ENCODE measurements at places on chromosomes 7 and 10.

GRCh38 chr7:34081935-34082334 lies 176.6 kb downstream of the BMPER start:
- no peak for DNase-seq

- no peak for DNase-seq
Observed at GRCh38 chr7:28905464-28905863, 52.7 kb downstream of the TRIL start.

GRCh38 chr7:5491251-5492019 lies 67.8 kb upstream of the TNRC18 start:
- DNase-seq, result no peak

DNA sequence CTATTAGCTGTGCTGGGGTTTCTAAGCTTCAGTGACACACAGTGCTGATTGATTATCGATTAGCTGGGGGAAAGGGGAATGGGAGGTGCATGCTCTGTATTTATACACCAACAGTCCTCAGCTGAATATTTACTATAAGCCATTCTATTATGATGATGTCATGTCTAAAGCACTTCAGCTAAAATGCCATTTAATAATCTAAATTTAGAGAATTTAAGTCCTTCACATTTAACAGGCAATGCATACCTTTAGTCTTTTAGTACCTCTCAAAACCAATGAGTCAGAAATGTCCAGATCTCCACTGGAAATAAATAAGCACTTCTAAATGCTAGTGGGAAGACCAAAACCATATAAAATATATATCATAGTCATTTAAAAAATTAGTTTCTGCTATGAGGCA lies 24.6 kb downstream of the RPP38 start:
- DNase-seq, result no peak

DNA sequence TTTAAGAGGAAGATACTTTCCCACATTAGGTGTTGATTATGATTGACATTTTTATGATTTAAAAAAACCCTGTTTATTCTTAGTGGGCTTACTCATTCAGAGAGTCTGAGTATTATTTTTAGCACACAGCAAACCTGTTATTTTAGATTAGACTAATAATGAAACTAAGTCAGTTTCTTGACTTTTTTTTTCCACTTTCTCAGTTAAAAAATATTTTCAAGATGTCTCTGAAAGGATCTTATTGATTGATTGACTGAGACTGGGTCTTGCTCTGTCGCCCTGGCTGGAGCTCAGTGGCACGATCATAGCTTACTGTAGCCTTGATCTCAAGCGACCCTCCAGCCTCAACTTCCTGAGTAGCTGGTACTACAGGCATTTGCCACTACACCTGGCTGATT lies 20.4 kb upstream of the INPP5F start:
- no peak for DNase-seq

DNA sequence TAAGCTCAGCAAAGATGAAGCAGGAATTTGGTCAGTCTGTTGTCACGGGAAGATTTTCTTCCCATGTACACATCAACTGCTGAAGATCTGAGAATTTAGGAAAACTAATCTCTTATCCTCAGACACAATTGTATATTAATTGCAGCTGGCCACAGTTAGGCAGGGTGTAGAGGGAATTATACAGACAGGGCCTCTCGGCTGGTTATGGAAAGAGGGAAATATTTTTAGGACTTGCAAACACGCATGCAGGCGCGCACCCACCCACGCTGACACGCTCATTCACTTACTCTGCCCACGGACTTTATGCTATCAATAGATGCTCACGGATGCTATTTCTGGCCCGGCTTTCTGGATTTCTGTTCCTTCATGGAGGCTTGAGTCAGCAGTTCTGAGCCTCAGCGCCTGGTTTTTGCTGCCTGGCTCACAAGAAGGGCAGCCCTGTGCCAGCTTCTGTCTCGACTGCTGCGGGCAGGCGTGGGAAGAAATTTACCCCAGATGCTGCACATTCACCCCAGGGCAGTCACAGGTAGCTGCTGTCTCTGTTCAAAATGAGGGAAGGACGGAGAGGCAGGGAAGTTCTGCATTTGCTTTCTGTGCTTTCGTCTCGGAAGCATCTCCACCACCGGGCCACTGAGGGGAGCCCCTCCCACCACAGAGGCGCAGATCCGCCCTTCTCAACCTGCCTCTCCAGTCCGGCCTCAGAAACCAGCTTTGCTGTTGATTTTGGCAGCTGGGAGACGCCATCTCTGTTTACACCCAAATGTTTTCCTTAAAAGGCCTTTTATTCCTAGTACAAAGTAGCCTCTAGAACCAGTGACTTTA lies 116.3 kb upstream of the BTBD16 start:
- no peak for DNase-seq

DNA sequence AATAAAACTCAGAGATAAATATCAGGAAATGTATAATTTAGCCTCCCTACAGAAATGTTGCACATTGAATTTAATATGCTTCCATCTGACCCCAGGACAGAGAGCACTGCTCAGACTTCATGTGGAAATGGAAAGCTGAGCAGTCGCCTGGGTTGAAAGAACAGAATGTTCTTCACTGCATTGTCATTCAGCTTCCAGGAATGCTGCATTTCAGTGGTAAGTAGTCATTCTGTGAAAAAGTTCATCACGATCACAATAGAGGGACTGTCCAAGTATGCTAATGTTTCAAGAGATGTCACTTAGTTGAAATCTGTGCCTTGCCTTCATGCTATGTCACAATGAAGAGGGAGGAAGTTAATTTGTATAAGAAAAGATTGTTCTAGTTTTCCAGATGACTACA lies 147.3 kb downstream of the NRCAM start:
- no peak for DNase-seq

DNA sequence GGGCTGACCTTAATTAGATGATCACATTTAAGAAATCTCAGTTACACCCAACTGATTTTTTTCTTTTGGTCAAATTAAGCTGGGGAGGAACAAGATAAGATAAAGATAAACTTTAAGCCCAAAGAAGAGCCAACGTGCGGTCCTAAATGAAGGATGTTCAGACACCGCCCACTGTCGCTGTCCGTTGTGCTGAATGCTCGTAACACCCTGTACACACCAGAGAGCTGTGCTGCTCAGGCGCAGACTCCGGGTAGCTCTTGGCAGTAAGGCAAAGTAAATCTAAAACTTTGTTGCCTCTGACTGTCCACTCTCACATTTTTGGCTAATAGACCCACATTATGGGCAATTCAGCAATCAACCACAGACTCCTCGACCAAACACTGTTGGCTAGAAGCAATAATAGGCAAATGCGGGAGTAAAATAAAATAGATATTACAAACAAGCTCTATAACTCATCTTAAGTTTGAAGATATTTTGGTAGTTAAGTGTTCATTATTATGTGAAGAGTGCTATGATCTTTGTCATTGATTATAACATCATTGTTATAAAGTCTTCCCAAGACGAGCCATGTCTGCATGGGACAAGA lies 57.1 kb downstream of the PLPP4 start:
- no peak for DNase-seq

DNA sequence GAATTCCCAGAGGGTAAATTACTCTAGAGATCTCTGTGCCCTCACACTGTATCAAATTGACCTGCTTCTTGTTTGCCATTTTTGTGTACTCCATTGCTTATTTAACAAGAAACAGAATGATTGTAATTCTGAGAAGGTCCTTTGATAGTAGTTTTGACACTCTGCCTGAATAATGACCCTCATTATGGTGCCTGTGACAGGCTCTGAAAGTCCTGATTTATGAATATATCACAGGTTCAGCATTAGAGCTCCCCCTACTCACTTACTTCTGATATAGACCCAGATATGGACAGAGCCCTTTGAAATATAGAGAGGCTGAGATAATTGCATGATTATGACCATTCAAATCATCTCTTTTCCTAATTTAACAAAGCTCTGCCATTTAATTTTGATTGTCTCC lies 465.2 kb downstream of the MDFIC start:
- DNase-seq, result no peak

GRCh38 chr7:100485471-100485876 lies 1.7 kb downstream of the NYAP1 start:
- DNase-seq, result no peak

DNA sequence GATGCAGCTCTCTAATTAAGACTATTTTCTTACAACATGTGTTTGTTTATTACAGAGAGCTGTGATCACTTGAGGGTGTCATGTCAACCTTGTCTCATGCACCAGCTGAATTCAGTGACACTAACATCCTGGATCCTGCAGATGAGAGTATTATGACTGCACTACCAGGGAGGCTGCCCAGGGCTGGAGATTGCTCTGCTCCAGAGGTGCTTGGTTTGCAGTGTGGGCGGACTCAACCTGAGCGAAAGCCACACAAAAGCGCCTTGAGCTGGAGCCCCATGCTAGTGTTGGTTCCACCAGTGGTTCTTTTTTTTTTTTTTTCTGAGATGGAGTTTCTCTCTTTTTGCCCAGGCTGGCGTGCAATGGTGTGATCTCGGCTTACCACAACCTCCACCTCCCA lies 33.8 kb upstream of the ATXN7L1 start:
- no peak for DNase-seq

DNA sequence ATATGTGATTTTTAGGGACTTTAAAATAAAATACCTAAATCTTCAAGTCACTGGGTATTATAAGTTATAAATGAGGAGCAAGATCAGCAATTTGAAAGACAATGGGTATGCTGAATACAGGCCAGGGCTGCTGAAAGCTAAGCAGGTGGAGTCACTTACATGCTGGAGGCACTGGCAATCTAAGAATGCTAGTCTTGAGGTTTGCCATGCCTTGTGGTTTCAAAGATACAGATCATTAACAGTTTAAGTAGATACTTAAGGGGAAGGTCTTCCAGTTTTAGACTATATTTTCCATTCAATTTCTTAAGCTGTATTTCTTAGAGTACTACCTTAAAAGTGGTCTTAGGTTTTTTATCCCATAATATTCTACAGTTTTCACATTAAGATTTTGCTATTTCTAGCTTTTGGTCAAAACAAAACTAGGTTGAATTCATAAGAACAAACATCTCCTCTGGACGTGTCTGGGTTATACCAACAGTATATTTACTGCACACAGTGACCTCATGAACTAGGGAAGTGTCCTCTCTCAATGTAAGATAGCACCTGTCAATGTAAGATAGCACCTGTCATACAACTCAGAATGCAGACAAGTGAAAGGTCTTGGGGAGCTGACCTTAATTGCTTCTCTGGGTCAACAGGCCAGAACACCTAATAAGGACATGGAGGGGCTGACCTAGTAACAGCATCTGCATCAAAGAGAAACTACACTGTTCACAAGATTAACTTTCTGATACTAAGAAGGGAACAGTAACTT lies 2.0 kb downstream of the SRI start:
- no peak for DNase-seq

Data from epithelial cell of prostate (primary cell).